ENCODE measurements at places on chromosomes 6 and 20.

- no peak for DNase-seq
These were observed 45.5 kb upstream of the CD83 start for GRCh38 chr6:14072084-14072483.

DNA sequence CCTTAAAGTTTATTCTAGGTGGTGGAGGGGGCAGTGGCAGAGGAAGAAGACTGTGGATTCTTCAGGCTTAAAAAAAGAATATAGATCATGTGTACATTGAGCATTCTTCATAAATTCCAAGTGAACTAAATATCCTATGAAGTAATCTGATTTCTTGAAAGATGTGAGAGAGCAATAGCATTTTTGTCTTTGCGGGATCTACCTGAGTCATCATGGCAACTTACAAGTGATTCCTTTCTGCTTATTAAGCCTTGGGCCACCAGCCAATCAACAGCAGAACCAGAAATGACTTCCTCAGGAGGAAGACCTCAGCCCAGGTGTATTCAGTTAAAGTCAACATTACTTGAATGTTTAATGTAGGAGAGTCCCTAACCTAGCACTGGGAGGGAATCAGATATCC lies 756.9 kb downstream of the TFAP2A start:
- DNase-seq, result no peak

GRCh38 chr6:105300090-105300489 lies 102.8 kb downstream of the PREP start:
- DNase-seq, result no peak

- DNase-seq, result no peak
These were observed 49.9 kb downstream of the TULP4 start for GRCh38 chr6:158361961-158362669.

- DNase-seq, result peak; percentile 77
These were observed 47.0 kb downstream of the WDR27 start for GRCh38 chr6:169654598-169655391.

DNA sequence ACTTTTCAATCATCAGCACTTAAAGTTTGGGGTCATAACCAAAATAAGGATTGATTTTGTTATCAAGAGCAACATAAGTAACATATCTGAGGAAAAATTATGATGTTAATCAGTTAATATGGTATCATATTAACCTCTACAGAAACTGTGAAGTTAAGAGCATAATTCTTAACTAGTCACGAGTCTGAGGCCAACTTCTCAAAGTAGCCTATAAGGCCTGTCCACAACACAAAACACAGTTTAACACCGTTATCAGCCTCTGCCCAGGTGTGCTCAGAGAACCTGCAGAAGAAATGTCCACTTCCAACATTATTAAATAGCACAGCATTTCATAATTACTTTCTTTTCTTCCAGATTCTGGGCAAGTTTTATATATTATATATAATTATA lies 1.1 kb downstream of the STX7 start:
- DNase-seq, result no peak

DNA sequence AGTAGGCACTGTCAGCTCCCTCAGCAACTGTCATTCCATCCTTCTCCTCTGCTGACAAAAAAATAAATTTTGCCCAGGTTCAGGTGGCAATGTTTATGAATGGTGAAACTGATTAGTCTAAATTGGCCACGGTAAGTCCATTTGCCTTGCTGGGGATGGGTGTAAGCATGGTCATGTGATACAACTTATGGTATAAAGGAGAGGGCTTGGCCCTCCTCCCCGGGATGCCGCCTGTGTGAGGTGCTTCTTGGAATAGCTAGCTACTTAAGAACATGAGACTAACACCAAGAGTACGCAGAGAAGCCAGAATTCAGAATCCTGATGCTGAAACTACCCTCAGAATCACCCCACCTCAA lies 94.4 kb upstream of the MAP7 start:
- no peak for DNase-seq

DNA sequence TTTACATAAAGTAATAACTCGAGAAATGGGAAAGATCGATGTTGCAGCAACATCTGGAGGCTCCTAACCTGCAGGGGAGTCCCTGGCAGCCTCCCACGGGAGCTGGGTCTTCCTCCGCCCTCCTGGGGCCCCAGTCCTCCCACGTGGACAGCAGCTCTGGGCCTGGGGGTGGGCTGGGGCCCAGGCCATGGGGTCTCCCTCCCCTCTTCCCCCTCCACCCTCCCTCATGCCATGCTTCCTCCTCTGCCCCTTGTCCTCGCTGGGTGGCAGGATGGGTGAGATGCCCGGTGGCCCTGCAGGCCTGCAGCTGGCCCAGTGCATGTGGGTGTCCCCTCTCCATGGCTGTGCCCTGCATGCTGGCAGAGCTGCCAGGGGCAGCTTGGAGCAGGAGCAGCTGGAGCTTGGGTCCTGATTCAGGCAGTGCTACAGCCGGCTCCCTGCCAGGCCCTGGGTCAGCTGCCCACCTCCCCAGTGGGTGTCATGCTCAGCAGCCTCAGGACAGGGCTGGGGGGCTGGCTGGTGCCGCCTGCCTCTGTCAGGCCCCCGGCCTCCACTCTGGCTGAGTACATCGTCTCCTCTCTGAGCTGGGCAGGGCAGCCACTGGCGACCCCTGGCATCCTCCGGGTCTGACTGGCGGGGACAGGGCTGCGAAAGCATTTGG lies 48.9 kb upstream of the BHLHE23 start:
- DNase-seq, result no peak

DNA sequence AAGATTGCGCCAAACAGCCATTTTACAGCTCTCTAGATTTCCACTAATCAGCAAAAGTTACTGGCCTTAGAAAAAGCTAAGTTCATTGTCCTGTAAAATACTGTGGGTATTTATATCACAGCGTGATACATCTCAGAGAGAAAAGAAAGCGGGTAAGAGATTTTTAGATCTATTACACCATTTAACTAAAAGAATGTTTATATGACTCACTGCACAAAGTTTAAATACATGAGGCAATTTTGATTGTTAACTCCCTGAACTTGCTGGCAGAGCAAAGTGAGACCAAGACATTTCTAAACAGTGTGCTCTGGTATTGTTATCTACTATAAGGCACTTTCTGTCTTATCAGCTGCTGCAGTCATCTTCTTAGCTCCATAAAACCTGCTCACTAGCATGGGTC lies 314.3 kb downstream of the EPHA7 start:
- no peak for DNase-seq

DNA sequence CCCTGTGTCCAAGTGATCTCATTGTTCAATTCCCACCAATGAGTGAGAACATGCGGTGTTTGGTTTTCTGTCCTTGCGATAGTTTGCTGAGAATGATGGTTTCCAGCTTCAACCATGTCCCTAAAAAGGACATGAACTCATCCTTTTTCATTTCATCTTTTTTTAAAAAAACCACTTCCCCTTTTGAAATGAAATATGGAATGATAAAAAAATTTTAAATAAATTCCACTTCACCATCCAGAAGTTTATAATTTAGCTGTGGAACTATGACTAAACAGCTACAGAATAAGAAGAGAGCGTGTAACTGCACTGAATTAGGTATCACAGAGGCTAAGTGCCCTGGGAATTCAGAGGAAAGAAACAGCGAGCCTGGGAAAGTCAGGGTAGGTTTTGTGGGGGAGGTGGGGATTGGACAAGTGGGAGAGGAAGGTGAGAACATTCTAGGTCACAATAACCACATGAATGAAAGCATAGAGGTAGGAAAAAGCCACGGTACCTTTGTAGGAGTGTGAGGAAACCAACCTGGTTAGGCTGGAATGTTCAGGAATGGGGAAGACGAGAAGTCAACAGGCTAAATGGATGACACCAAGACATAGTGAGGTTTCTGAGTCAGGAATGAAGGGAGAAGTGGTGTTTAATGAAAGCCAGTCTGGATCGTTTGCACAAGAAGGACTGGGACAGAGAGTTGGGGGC lies 11.0 kb downstream of the TRIM10 start:
- no peak for DNase-seq

DNA sequence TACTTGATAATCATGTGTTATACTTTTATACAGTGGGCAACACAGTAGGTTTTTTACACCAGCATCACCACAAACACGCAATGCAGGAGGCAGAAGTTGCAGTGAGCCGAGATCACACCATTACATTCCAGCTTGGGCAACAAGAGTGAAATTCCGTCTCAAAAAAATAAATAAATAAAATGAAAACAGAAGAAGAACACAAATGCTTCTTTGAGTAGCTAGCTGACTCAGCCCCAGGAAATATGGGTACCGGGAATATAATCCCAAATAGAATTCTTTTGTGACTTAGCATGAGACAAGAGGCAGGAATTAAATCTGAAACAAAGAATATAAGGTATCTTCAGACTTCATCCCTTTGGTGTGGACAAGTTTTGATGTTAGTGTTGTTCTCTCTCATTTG lies 164.2 kb upstream of the ATXN1 start:
- no peak for DNase-seq

DNA sequence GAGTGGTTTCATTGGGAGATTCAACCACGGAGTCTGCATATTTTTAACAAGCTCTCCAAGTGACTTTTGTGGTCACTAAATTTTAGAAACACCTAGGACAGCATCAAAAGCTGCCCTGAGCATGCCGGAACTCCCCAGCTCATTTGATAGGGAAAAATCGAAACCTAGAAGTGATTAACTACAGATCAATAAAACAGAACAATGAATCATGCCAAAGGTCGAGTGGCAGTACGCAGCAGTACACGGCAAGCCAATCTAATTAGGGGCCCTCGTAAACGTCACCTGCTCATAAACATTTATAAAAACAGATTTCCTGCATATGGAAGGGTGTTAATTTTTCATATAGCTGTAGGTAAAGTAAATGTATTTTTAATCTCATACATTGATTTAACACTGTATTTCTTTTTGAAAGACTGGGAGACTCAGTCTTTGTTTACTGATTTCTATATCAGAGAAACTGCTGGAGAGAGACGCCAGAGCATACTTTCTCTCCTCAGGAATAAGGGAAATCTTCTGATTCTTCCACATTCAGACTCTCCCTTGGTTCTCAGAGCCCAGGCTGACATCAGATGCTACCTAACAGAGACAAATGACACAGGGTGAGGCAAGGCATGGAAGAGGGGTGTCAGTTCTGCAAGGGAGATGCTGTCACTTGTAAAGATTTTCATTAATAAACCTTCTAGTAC lies 232.5 kb downstream of the PTPRT start:
- no peak for DNase-seq

DNA sequence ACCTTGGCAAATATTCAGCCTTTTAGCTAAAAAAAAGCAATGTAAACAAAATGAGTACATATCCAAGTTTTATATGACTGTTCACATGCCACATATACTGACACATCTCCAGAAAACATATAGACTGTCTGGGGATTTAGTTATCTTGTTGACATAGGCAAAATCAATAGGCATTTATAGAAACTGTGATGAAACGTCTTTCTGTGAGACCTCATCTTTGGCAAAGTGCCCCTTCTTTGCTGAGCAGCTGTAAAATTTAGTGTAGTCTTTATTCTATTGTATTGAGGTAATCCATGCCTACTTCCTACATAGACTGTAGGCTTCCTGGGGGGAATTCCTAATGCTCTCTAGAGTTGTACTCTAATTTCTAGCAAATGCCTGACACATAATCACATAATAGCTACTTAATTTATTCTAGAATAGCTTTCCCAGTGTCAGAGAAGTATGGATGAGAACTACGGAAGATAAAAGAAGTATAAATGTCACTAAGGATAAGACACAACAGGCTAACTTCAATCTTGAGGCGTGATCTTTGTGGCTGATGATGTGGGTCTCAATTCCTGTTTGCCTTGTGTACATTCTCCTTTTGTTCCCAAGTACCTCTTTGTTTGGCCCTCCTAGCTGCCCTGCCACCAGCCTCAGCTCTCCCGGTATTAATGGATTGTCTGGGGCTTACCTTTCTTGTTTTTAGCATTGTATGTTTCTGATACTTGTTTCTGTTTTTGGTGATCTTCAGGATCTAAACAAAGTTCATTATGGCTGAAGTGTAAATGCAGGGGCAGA lies 30.6 kb downstream of the PTCHD4 start:
- no peak for DNase-seq

DNA sequence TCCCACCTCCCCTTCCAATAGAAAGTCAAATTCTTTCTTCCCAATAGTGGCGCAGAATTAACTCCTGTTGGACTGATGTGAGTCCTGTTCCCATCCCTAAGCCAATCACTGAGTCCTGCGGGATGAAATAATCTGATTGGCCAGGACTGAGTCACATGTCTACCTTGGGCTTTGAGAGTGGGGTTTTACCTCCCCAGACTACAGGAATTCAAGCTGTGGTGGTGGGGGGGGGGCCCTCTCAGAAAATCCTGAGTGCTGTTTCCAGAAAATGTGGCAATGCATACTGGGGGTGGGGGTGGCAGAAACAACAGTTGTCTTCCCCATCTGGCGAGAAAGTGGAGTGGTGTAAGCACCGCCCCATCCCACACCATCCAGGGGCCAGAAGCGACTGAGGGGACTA lies 65.7 kb downstream of the CTCFL start:
- DNase-seq, result no peak

GRCh38 chr6:135810486-135810885 lies 41.0 kb upstream of the PDE7B start:
- no peak for DNase-seq

DNA sequence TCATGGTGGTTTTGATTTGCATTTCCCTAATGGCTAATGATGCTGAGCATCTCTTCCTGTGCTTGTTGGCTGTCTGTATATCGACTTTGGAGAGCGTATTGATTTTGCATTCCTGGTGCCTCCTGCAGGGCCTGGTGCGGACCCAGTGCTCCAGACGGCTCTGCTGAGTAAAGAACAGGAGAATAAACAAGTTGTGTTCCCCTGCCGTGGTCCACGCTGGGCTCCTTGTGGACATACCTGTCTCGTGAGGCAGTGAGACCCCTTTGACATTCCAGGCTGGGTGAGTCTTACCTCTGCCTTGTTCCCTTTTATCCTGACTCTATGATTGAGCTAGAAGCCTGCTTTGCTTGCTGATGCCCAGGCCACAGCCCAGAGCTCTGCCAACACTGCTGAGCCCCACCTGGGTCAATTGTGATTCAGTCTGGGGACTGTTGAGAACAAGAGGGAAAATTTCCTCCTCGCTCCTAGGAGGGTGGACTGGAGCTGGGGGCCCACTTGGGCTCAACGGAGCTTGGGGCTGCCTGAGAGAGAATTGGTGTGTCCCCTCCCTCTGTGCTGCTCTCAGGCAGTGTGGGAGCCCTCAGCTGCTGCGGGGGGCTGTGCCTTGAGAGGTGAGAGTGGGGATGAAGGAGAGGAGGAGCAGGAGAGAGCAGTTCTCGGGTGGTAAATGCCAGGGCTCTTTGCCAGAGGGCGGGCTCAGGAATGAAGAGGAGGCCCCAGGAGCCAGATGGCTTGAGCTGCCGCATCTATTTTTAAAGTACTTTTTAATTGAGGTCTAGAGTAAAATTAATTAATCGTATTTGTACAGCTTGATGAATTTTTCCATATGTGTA lies 43.7 kb upstream of the PMEPA1 start:
- no peak for DNase-seq
